IPS-NIHi11 (cell line): ENCODE measurements at places on chromosomes 6 and 20.

DNA sequence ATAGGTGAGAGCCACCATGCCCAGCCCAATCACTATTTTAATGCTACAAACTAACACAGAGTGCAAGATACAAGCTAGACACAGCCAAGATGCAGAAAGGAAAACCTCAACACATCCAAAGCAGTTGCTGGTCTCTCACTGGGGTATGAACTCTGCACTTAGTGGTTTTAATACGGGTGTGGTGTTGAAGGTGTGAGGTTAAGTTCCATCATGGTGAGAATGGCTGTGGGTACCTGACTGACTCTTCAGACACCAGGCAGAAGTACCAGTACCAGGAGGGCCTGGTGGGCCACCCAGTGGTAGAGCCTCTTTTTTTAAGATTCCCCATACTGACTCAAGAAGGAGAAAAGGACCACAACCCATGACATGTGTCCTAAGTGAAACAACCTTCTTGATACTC, 13.0 kb downstream of the GNAS-AS1 start:
- DNase-seq, result no peak

GRCh38 chr6:34992376-34992775, 103.3 kb downstream of the ANKS1A start:
- no peak for DNase-seq

GRCh38 chr6:16483315-16483875, 245.0 kb downstream of the GMPR start:
- DNase-seq, result no peak

GRCh38 chr6:72622094-72622940, 453 bp downstream of the KCNQ5 start:
- DNase-seq, result peak; percentile 74

DNA sequence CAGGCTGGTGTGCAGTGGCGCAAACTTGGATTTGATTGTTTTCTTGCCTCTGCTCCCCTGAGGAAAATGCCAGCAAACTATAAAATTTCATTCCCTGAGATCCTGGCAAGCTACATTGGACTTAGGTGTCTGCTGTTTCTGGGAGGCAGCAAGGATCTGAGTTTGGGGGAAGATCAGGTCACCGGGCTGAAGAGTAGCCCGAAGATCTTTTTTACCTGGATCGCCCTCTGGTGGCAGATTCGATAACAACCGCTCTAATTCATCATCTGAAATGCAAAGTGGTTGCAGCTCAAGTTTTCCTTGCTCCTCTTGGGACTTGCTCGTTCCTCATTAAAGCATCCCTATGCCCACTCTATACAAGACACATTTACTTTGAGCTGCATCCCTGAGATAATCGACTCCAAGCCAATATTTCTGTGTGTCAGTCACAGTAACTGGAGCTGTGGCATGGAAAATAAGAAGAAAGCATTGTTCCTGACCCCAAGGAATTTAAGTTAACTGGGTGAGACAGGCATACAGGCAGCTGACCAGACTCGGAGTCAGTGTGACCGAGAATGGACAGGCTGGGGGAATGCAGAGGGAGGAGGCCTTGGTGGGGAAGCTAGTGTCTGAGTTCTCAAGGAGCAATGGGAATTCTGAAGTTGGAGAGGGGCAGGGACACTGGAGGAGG, 131.8 kb upstream of the PROKR2 start:
- DNase-seq, result peak; percentile 79

DNA sequence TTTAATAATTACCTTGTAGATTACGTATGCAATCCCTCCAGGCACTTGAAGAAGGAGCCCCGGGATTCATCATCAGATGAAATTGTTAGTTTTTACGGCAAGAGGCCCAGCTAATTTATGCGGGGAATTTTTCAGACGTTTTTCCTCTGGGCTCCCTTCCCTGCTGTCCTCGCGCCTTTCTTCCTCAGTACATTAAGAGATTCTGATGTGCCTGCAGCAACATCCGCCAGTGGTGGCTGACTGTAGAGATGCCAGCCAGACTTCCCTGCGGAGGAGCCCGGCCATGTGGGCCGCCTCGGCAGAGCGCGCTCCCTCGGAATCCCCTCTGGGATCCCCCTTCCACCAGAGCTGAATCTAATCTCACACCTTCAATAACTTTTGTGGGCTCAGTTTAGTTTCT, 46.4 kb upstream of the POU3F2 start:
- peak; percentile 33 for DNase-seq

GRCh38 chr6:142892254-142893021, 52.5 kb downstream of the HIVEP2 start:
- no peak for DNase-seq

DNA sequence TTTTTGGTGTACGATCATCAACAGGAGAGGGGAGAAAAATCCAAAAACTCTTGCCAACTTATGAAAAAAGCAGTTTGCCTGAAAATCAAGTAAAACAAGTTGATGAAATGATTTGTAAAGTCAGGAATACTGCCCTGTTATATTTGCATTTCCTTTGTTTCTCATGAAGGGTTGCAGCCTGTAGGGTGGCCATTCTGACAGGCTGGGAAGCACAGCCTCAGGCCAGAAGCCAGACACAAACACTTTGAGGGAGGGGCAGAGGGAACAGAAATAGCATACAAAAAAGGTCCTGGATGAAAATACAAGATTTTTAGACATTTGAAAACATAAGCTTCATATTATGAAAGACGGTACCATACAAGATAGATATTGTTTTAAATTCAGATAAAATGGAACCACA, 109.8 kb downstream of the DTNBP1 start:
- no peak for DNase-seq

DNA sequence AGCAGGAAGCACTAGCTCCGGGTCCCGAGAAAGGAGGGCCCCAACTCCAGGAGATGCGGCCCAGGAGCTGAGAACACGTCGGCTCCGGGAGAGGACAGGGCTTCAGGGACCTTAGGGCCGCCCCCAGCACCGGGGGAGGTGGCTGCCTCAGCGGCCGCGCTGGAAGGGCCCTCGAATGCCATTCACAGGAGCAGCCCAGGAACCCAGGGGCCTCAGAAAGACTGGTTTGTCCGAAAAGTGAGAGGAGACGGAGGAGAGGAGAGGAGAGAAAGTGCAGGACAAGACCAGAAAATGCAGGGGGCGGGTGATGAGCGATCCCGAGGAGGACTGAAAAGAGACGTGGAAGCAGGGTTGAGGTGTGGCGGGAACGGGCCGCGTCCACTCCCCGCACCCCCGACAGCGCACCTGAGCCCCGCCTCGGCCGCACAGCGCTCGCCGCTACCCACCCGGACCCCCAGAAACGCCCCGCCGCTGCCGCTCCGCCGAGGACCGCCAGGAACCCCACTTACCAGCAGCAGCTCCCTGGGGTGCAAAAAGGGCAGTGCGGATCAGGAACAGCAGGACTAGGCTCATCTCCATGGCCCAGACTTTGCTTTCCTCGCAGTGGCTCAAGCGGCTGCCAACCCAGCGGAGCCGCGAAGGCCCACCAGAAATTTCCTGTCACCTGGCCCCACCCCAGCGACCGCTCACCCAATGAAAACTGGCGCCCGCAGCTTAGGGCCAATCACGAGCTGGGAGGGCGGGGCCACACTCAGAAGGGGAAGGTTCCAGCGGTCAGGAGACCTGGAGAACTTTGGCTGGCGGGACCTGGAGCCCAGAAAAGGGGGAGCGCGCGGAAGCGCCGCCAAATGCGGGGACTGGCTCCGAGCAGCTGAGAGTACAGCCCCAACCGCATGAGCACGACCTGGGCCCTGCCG, 25.4 kb downstream of the HLA-F start:
- peak; percentile 99 for DNase-seq

GRCh38 chr20:56765172-56766073, 136.3 kb downstream of the TFAP2C start:
- no peak for DNase-seq

- DNase-seq, result no peak
Measured at GRCh38 chr6:155143578-155144106, 120.2 kb upstream of the CLDN20 start.

- no peak for DNase-seq
Measured at GRCh38 chr20:58976061-58976730, 4.9 kb upstream of the NELFCD start.

DNA sequence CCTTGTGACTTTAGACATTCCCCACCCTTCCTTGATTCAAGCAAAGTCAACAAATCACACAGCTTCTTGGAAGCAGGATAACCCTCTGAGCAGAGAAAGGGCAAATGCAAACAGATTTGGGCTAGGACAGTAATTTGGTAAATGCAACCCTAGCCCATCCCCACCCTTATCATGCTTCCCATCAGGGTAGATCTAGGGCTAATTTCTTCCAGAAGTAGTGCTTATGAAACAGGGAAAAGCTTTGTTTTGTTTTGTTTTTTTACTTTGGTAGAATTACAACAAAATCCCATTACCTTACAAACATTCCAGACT, 525.1 kb upstream of the NOX3 start:
- no peak for DNase-seq
